ENCODE measurements at places on chromosomes 13 and 19.

GRCh38 chr13:44283600-44283999, 90.0 kb upstream of the SERP2 start:
- no peak for DNase-seq

DNA sequence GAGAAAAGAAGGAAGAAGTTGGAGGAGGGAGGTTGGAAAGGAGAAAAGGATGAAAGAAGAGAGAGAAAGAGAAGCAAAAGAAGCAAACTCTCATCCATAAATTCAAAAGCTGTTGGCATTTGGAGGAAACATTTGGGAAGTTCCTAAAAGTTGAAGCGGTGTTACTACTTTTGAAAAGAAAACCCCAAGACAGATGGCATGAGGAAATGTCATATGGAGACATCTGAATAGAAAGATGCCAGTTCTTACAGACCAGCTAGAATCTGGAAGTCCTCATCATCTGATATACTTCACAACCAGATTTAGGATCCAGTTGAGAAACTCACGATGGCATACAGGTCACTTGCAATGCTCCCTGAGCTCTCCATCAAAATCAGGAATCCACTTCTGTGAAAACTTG, 86.9 kb downstream of the RAP2A start:
- DNase-seq = no peak

GRCh38 chr19:8257052-8257443, 47.9 kb downstream of the CERS4 start:
- no peak for DNase-seq

DNA sequence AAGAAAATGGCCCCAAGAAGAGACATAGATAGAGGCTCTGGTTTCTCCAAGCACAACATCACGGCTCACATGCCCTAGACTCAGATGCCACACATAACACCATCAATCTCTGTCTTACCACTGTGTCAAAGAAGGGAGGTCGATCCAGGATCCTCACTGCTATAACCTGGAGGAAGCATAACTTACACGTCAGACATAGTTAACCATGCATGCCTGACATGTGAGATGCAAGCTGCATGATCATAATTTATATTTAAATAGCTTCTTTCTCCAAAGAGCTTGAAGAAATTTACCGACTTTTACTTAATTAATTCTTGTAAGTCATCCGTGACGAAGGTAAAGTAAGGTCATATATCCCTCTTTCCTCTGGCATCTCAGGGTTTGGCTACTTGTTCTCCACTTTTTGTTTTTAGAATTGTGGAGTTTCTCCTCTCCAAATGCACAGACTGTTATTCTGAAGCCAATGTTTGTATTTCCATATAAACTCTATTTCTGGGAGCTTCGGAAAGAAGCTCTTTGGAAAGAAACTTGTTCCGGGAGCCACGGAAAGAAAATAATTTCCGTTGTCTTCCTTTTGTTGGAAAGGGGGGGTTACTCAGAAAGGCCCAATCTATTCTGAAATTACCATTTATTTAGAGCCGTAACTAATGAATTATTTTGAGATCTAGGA, 205.6 kb downstream of the LHFPL6 start:
- DNase-seq = no peak

GRCh38 chr19:18283338-18283737, 1.9 kb upstream of the JUND start:
- no peak for DNase-seq

DNA sequence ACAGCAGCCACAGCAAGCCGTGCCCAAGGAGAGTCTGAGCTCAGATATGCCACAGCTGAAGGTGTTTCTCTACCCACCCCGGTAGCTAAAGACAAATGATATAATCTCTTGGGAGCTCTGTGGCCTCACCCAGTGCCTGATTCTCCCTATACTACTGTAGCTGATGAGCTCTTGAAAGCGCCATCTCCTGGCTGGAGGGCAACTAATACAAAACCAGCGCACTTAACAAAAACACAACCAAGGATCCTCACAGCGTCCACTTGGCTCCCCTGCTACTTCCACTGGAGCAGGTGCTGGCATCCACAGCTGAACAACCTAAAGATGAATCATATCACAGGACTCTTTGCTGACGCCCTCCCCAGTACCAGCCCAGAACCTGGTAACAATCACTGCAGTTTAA, 1212.0 kb downstream of the PCDH17 start:
- DNase-seq = no peak

- peak; percentile 83 for DNase-seq
These were observed 44.3 kb downstream of the ZNF611 start for GRCh38 chr19:52690369-52691214.

DNA sequence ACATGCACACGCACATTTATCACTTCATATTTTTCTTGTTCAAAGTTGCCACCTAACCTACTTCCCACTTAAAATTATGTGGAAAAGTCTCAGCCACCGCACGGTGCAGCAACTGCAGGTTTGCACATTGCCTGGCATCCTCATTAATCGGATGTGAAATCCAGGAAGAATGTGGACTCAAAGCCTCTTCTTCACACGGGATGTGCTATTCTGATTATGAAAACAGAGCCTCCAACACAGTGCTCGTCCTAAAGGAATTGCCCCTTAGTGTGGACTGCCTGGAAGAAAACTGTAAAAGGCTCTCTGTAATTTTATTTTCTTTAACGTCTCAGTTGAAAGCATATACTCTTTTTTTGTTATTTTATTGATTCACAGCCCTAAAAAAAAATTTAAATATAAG, 1303.5 kb downstream of the EFNB2 start:
- no peak for DNase-seq

- no peak for DNase-seq
These were observed 22.2 kb upstream of the PLPP2 start for GRCh38 chr19:313169-313987.

DNA sequence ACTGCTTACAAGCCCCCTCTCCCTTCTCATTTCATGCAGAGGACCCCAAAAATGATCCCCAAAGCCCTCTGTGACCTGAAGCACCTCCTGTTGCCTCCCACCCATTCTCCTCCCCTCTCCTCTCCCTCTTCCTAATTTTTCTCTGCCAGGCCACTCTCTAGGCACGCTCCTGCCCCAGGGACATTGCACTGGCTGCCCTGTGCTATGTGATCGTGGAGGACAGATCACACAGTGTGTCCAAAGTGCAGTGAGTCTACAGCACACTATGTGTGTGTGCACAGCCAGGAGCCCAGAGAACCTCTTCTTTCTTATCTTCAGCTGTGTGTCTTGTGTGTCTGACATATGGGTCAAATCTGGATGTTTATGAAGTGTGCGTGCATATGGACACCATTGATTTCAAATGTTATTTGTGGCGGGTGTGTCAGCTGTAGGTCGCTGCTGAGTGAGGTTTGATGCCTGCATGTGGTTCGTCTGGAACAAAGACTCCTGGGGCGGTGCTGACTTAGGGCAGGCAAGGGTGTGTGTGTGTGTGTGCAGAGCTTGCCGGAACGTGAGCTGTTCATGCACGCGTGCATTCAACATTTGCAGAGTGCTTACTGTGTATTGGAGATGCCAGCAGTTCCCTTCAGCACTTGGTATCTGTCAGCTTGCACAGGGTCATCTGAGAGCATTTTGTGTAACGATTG, 2.1 kb upstream of the KLHL26 start:
- DNase-seq = no peak

DNA sequence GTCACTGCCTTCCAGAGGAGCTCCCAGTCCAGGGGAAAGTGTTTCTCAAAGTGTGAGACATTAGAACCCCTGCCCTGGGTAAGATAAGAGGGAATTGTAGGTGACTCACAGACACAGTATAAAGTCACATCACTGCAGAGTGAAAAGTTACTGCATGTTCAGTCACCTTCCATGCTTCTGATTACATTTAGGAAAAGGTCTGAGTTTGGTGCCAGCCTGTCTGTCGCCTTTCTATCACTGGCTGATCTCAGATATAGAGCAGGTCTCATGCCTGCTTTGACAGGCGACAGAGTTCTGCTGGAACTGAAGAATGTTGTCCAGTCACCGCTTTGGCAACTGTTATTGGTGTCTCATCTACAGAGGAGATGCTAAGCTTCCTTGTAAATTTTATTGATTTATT, 1078.6 kb downstream of the UQCRFS1 start:
- DNase-seq = no peak

DNA sequence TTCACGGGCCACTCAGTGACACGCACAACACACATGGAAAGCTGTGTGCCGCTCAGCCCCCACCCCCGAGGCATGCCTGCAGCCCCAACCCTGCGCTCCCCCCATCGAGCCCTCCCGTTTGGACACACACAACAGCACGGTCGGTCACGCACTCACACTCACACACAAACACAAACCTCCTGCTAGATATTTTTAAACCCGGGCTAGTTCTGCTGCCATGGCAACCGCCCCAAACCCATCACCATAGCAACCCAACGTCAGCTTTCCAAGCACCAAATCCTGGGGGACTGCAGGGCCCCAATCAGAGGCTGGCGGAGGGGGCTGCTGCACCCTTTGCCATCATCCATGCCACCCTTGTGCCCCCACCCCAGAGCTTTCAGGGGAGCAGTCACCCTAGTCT, 2.5 kb upstream of the NOVA2 start:
- DNase-seq = no peak

GRCh38 chr19:20247016-20247683, 80.1 kb downstream of the ZNF486 start:
- no peak for DNase-seq

GRCh38 chr13:34671137-34671536, 270.9 kb upstream of the NBEA start:
- no peak for DNase-seq

DNA sequence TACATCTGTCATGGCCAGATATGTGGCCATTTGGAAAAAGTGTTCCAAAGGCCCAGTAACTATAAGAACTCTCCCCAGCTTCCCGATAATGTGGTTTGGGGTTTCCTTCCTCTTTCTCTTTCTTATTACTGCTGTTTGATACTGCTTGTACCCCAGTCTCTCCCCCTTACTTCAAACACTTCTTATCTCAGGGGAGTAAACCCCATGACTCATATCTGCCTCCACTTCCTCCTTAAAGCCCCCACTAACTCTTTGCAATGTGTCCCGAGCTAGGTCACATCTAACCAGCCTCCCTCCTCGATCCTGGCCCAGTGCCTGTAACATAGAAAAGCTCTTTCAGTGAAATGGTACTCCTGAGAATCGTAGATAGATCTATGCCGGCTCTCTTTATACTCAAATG, 82.4 kb upstream of the STARD13 start:
- DNase-seq = no peak

GRCh38 chr19:47075941-47076340, 27.5 kb upstream of the TMEM160 start:
- no peak for DNase-seq

GRCh38 chr13:54124700-54125099, 1096.1 kb downstream of the OLFM4 start:
- no peak for DNase-seq

DNA sequence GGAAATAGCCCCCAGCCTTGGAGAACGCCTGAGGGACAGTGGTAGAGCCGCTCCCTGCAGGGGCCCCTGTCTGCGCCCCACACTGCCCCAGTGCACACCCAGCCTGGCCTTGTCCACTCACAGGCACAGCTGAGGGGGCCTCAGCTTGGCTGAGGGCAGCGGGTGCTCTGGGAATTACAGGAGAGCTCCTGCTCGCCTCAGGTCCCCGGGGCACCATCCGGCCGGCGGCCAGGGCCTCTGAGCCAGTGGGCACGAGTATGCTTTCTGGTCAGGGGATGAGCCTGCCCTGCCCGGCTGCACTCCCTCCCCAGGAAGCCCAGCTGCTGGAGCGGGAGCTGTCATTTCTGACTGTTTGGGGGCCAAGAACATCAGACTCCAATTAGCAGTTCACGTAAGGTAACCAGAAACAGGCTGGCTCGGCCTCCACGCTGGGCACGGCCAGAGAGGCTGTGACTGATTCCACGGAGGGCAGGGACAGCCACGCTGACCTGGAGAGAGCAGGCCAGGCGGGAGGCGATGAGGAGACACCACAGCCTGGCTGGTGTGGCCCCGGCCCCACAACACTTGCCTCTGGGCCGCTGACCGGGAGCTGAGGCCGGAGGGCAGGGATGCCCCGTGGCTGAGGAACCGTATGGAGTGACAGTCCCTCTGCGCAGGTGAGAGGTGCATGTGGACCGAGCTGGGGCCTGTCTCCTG, 15.4 kb downstream of the CEBPG start:
- no peak for DNase-seq

GRCh38 chr19:49503582-49503962, 7.3 kb downstream of the RPS11 start:
- DNase-seq = no peak

GRCh38 chr19:13055213-13056051, 47.2 kb downstream of the LYL1 start:
- DNase-seq = no peak

- no peak for DNase-seq
These were observed 231.7 kb downstream of the MZT1 start for GRCh38 chr13:72495681-72496080.

DNA sequence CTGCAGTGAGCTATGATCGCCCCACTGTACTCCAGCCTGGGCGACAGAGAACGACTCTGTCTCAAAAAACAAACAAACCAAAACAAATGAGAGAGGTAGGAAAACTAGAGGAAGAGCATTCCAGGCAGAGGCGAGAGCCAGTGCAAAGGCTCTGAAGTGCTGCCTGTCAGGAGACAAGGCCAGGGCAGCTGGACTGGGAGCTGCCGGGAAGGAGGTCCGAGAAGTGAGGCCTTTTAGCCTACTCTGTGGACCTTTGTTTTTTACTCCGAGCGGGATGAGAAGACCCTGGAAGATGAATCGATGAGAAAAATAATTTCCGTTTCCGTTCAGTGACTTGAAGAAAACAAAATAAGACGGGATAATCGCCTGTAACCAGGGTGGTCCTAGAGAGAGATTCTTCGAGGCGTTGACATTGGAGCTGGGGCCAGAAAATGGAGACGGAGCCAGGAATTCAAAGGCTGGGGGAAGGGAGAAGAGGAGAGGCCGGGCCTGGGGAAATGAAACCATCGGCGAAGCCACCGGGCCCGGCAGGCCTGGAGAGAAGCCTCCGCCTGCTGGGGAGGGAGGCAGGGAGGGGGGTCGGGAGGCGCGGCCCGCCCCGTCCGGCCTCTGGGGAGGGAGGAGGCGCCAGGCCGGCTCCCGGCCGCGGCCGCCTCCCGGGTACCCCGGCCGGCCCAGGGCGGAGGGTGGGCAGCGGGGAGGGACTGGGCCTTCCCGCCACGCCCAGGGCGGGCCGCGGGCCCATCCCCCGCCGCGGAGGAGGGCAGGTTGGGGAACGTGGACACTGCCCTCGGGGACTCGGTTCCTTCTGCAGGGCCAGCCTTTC, 7.8 kb upstream of the SERTAD1 start:
- DNase-seq = peak; percentile 30

DNA sequence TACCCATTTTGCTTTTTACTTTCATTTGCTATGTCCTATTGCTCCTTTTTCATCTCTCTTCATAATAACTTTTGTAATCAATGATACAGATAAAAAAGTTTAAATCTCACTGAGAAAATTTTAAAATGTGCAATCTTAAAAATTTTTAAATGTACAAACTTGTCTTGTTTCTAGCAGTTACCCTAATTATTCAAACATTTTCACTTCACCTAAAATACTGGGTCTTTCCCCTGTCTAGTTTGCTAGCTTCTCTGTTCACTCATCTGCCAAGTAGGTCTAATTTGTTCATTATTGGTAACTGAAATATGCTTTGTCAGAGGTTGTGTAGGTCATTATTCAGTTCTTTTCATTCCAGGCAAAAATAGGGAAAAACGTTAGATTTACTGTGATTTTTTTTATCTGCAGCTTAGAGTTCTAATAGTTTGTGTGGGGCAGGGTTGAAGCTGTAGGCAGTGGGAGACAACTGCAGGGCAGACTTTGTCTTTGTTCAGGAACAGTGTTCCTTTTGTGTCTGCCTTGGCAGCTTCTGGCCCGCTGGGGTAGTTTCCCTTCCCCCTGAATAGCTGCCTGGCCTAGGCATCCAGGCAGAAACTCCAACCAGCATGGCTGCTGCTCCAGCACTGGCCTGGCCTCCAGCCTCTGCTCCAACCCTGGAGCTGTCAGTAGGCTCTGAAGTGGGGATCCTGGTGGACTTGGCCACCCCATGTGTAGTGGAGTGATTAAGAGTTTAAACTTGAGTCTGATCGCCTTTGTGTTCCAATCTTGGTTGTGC, 48.5 kb downstream of the WDFY2 start:
- no peak for DNase-seq

All from activated CD4-positive, alpha-beta T cell treated with anti-CD3 and anti-CD28 coated beads, Interleukin-2, Interleukin-4, amounts not matched to agents 100 ng/mL and 50 ng/mL, durations not matched to agents 16 hours and 8 hours (primary cell).